ENCODE measurements at places on chromosomes 3 and 15. TPM values are rescaled to one million over a fixed set of nuclear protein-coding genes. Genes with fewer than 3 reads are reported as not detected.

DNA sequence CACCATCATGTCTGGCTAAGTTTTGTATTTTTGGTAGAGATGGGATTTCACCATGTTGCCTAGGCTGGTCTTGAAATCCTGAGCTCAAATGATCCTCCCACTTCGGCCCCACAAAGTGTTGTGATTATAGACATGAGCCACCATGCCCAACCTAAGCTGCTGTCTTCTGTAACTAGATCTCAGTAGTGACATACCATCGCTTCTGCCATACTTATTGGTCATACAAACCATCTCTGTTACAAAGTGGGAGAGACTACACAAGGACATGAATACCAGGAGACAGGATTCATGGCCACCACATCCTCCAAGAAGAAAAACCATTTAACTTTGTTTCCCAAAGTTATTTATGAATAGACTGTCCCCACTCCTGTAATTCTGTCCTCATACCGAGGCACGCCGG, 81.3 kb downstream of the SMAD6 start:
- DNase-seq = no peak

- DNase-seq = no peak
These were observed 4.6 kb upstream of the RTP2 start for GRCh38 chr3:187706971-187707370.

DNA sequence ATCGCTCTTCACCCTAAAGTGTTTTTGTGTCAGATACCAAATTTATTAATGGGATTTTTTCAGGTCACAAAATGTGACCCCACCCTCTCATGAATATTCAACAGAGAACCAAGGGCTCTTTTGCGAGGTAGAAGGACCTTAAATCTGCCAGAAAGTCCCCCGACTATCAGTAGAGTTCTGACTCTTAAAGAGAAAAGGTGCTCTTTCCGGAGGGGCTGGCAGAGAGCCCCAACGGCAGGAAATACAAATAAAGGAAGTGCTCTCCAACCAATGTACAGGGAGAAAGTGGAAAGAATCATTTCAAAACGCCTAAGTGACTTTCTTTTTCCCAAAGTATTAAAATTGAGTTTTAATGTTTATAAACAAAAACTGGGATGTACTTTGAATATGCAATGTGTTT, 517.2 kb downstream of the FOXP1 start:
- DNase-seq = no peak

DNA sequence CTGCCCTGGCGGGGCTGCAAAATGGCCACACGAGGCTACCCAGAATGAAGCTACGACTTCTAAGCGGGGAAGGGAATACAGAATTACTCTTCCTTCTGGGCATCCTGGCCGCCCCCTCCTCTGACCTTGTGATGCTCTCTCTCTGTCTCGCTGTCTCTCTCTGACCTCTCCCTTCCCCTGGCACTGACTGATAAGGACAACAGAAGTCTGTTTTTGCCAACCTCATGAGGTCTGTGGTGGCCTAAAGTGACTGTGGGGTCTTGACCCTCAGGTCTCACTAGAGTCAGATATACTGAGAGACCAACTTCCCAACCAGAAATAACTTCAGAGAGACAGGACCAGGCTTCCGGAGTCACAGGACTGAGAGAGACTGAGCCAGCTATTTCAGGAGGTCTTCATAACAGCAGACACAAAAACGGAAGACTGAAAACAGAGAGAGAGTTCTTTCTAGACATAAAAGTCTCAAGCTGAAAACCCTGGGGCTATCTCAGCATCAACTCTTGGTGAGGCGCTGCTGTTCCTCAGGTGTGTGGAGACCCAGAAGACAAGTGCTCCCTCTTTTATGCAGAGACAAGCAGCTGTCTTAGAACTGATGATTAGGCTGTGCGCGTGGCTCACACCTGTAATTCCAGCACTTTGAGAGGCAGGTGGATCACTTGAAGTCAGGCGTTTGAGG, 38.2 kb upstream of the CFAP161 start:
- DNase-seq = no peak

GRCh38 chr3:74631351-74632140, 17.1 kb upstream of the CNTN3 start:
- DNase-seq = no peak

GRCh38 chr15:58139276-58139988, 1.3 kb downstream of the AQP9 start:
- no peak for DNase-seq

GRCh38 chr15:70853973-70854665, at the start of gene LARP6:
Gene LARP6, minus strand, starts transcription at chr15:70854157. Its CDS starts 69 bp downstream, at chr15:70854088.
- DNase-seq = no peak

DNA sequence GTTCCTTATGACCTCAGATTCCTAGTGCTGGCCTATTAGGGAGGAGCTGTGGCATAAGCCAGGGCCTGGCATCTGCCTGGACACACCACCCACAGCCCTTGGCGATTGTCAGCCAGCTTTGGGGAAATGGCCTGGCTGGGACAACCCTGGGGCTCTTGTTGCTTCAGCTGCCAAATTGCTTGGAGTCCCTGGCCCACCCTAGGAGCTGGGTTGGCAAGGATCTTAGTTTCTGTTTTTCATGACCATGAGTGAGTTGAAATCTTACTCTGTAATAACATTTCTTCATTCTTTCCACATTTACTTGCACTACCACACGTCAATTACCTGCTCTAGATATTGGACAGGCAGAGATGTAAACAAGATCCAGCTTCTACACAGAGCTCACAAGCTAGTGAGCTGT, 1.9 kb upstream of the MYZAP start:
- DNase-seq = no peak

- no peak for DNase-seq
These were observed 129.7 kb downstream of the PROS1 start for GRCh38 chr3:93843981-93844380.

DNA sequence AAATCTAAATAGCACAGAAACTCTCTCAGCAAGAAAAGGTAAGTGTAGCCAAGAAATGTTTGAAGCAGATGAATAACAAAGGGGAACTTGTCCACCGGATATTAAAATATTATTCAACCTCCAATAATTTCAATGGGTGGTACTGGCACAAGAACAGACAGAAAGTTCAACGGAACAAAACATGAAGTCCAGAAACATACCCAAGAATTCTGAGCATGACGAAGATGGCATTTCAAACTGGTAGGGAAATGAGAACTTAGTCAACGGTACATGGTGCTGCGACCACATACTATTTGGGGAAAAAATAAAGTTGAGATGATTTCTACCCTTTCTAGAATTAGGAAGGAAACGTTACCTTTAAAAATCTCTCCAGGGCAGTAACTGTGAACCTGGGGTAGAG, 5.5 kb downstream of the CHSY1 start:
- DNase-seq = no peak

The SLC6A11 gene
- not detected for total RNA-seq

The RHOA gene
- total RNA-seq = 563 TPM

The HIGD1A gene
- total RNA-seq = 97.4 TPM

The AGBL1 gene
- not detected for total RNA-seq

The TTLL13 gene
- not detected for total RNA-seq

The FETUB gene
- not detected for total RNA-seq

The SPATA12 gene
- total RNA-seq = not detected

The COL7A1 gene
- total RNA-seq = 0.84 TPM

Data from mesenteric fat pad (tissue), 1 donor.